ENCODE measurements at places on chromosomes 6 and 20.

GRCh38 chr6:89386917-89387491 is 25.1 kb downstream of the RRAGD start:
- DNase-seq: no peak

GRCh38 chr6:129843573-129843972 is 17.5 kb downstream of the TMEM244 start:
- DNase-seq: no peak

- no peak for DNase-seq
Observed at GRCh38 chr6:92415656-92416055, 1003.7 kb downstream of the EPHA7 start.

DNA sequence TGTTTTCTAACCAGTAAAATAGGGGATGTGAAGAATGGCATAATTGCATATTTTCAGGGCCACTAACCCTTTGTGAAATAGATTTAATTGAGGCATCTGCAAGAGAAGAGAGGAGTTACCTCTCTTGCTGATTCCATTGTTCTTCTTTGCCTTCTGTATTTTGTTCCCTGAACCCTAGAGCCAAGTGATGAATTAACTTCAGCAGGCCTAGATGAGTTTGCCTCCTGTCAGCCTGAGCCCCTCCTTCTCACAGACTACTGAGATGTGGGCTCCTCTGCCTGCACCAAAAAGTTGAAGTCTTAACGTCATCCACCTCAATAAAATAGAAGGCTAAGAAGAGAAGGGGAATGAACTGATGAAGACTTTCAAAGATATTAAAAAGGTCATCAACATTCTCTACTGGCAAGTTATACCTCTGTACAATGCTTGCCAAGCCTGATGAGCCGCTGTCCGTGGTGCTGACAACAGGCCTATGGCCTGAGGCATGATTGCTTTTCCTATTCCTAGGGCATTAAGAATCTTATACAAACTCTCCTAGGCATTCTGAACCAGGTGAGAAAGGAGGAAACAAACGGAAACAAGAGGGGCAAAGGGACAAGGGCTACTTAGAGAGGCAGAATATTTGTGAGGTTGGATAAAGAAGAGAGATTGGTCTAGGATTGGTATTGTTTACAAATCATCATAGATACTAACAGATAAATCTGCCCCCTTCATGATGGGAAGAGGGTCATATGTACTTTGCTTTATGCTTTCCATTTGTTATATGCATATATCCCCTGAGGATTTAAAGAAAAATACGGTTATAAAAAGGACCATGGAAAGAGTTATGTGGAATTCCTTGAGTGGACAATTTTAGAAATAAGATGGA is 46.8 kb downstream of the CD24 start:
- peak; percentile 63 for DNase-seq

DNA sequence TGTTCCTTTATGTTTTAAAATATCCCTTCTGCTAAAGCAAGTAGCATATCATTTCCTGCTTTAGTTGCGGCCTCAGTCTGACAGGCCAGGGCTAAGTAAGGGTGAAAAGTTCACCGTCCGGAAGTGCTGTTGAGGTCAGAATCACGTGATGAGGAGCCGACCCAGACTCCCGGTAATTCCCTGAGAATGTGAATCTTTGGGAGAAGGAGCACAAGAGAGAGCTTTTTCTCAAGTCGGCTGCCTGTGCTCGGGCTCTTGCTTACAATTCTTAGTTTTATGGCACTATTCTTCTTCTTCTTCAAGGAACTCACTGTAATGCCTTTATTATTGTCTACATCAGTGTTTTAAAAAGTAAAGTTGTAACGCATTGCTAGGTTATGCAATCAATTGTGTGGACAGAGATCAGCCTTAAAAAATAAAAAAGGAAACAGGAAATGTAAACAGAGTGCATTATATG is 309.3 kb downstream of the PRL start:
- DNase-seq: peak; percentile 76

DNA sequence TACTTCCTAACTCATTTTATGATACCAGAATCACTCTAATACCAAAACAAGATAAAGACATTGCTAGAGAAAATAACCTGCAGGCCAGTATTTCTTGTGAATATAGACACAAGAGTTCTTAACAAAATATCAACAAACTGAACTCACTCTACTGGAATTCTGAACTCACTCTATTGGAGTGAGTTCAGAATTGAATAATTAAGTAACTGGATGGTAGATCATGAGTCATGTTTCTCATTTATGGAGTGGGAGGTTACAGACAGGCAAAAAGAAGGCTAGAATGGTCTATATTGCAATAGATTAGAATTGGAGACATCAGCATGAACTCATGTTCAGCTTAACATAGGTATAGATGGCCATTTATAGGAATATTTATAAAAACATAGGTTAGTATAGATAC is 26.6 kb upstream of the C6orf58 start:
- peak; percentile 8 for DNase-seq

GRCh38 chr20:3654326-3655130 is 8.7 kb downstream of the GFRA4 start:
- DNase-seq: no peak

- no peak for DNase-seq
Observed at GRCh38 chr20:56872620-56873458, 243.7 kb downstream of the TFAP2C start.

DNA sequence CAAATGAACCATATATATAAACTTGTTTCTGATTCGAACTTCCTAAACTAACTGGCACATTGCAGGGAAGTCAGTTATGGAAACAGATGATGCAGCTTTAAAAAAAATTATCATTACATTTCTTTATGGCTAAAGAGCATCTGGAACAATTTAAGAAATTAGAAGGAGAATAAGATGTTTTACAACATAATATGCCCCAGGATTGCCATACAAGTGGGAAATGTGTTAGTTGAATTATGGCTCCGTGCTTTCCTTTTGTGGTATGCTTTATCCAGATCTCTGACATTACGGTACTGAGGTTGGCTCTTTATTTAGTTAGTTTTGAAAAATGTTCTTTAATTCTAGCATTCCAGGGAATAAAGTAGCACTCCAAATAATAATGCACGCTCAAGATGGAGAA is 343.0 kb upstream of the ZFP64 start:
- no peak for DNase-seq

DNA sequence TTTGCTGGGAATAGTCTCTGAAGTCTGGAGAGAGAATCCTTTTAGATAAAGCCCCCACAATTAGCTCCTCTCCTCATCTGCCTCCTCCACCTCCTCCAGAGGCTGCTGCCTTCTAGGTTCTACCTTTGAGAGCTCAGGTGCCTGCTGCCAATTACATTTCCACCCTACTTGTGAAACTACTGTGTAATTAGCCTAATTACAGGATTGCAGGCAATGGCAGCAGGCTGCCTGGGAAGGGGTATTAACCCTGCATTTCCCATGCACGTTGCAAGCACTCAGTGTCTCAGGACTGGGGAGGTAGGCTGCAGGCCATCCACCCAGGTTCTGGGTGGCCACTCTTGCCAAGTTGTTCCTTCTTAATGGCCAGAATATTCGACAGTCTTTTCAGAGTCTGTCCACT is 215.6 kb upstream of the ZNF217 start:
- DNase-seq: no peak

DNA sequence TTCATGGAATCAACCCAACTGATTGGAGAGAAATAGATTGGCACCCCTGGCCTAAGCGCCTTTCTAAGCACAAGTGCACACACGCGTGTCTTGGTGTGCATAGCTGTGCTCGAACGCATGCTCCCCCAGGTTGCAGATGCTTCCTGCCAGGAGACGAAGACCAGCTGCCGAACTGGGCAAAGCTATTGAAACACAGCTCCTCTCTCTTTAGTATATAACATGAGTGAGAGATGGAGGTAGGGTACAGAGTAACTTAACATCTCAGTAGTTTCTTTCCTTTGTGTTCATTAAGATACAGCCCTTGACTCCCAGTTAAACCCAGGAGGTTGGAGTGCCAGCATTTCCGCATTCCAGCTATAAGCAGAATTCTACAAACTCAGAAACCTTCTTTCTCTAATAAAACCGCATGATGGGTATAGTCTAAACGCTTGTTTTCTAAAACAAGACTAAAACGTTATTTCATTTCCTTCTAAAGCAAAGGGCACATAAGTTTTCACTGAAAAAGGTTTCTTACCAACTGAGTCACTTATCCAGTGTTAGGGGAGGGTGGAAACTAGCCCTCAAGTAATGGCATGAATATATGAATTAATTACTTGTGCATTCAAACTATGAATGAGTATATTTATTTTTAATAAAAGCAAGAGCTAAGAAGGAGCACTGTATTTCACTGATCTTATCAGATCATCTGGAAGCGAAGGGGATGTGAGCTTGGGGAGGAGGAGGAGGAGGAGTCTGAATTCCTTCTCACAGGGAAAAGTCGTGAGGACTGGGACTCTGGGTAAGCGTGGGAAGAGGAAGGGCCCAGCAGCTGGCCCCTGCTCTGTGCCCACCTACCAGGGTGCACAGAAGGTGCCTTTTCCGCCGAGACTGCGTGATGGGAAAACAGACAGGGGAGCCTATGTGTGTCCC is 179.2 kb downstream of the TMEM242 start:
- DNase-seq: no peak

GRCh38 chr20:52616629-52617028 is 355.5 kb upstream of the TSHZ2 start:
- DNase-seq: no peak

DNA sequence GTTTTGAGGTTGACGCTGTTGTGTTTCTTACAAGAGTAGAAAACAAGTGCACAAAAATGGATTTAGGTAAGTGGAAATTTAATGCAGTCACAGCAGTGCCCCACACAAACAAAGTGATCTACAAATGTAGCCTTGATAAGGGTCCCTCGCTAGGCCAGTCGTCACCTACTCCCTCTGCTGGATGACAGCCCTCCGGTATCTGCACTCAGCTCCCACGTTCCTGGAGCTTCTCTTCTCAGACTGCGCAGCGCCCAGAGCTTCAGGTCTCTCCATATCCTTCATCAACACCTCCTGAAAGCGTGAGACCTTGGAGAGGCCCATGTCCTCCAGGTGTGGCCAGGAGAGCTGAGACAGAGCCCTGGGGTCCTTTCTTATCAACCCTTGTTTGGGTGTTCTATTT is 58.3 kb upstream of the MAP3K4 start:
- no peak for DNase-seq

DNA sequence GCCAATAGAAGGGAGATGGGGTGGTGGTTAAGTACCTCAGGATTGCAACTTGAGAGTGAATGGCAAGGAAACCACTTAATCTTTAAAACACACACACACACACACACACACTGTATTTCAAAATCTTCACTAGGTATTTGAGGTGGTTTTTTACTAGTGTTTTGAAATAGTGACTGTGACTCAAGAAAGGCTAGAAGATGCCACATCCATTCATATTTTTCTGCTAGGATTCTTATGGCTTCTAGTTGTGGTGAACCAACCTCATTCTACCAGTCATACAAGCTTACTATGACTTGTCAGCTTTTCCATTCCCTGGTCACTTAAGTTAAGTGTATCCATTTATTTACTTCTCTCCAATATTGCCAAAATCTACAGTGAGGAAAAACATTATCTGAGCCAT is 519.4 kb upstream of the JAG1 start:
- DNase-seq: no peak

GRCh38 chr6:44169886-44170570 is 11.4 kb downstream of the CAPN11 start:
- no peak for DNase-seq

DNA sequence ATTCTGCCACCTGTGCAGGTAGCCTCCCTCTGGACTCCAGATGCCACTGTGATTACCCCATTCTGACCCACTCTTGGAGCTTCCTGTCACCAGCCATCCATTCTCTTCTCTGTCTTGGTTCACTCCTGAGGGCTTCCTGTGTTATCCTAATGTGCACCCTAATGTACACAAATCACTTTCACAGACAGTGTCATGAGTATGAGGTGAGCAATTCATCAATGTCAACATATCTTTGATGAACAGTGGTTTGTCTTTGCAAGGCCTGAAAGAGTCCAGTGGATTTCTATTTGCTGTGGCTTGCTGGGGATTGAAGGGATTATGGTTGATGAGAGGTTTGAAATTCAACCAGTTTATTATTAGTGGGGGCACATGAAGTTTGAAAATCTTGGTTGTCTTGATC is 63.8 kb upstream of the EEF1E1 start:
- no peak for DNase-seq

DNA sequence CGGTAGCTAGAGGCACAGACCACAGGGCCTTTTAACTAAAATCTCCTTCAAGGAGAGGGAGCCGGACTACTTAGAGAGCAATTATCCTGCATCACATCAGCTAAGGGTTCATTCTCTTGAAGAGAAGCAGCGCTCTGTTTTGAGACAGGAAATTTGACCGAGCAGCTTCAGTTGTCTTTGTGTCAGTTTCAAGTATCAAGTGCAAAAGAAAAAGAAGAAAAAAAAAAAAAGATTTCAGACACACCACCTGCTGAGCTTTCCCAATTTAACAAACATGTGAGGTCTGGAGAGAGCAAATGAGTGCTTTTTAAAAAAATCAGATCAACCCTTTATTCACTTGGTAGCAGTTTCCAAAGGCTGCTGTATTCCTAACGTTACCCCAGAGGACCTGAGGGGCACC is 273.5 kb upstream of the POU3F2 start:
- DNase-seq: no peak

GRCh38 chr20:63979557-63980316 is at the start of gene SAMD10:
Gene SAMD10, minus strand, starts transcription at chr20:63979642. Its CDS starts 175 bp downstream, at chr20:63979467.
- DNase-seq: no peak
